ENCODE measurements at places on chromosomes 1 and 21. TPM values are rescaled to one million over a fixed set of nuclear protein-coding genes. Genes with fewer than 3 reads are reported as not detected.

Gene LCE6A
- total RNA-seq = not detected

DNA sequence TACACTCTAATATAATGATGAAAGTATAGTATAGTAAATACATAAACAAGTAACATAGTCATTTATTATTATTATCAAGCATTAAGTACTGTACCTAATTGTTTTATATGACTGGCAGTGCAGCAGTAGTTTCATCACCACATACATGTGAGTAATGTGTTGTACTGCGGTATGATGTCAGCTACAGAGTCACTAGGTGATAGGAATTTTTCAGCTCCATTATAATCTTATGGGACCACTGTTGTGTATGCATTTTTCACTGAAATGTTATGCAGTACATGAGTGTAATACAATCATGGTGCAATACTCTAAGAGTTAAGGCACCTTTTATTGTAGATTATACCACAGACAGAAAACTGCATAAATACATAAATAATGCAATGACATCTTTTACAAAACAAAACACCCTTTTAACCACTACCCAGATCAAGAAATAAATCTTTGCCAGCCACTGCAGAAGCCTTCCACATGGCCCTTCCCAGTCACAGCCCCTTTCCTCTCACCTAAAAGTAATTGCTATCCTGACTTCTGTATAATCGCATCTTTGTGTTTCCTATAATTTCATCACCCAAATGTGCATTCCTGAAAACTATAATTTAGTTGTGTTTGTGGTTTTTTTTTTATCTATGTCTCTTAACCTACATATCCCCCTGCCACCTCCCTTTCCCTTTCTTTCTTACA, 16.3 kb downstream of the ABCD3 start:
- DNase-seq = no peak

Gene ACBD3
- total RNA-seq = 66.2 TPM

DNA sequence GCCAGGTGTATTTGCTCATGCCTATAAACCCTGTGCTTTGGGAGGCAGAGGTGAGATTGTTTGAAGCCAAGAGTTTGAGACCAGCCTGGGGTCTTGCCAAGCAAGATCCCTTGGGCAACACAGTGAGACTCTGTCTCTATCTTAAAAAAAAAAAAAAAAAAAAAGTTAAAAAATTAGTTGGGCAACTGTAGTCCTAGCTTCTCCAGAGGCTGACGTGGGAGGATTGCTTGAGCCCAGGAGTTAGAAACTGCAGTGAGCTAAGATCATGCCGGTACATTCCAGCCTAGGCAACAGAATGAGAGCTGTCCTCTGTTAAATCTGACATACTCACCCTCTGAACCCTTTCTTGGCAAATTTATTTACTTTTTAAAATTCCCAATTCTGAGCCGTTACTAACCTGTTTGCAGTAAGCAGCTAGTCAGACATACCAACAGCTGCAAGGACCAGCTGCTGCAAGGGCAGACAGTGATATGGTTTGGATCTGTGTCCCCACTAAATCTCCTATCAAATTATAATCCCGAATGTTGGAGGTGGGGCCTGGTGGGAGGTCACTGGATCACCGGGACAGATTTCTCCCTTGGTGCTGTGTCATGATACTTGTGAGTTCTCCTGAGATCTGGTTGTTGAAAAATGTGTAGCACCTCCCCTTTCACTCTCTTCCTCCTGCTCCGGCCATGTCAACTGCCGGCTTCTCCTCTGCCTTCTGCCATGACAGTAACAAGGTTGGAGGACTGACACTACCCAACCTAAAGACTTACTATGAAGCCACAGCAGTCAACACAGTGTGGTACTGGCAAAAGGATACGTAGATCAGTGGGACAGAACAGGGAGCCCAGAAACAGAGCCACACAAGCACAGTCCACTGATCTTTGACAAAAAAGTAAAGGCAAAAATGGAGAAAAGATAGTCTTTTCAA, 10.6 kb downstream of the PARP1 start:
- no peak for DNase-seq

GRCh38 chr1:47231301-47232186, 481 bp downstream of the TAL1 start:
- DNase-seq = no peak

DNA sequence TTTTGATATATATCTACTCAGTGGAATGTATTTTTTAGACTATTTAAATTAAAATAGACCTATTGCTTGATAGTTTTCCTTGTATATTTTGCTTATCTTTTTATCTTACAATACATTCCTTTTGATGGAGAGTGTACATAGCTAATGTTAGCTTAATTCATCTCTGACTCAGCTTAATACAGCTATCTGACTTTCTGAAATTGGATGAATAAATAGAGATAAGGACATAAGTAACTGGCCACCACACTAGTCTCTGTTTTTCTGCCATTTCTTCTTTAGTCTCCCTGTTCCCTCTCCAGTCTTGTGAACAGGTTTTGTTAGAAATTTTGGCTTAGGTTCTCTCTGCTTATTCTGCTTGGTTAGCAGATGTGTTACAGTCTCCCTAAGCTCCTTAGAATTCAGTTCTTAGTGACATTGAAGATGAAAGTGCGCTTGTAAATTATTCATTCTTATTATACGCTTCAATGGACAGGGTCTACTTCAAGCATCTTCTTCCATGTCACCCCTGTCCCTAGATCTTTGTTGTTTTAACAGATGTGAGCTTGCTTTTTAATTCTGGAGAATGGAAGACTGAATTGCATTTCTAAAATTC, 59.6 kb downstream of the XPR1 start:
- no peak for DNase-seq

Gene SLC44A3
- 1.1 TPM for total RNA-seq

Measured in HFFc6 (cell line).